ENCODE measurements at places on chromosomes 12 and 14.

- DNase-seq, result no peak
These were observed 503.1 kb downstream of the AACS start for GRCh38 chr12:125568306-125568705.

DNA sequence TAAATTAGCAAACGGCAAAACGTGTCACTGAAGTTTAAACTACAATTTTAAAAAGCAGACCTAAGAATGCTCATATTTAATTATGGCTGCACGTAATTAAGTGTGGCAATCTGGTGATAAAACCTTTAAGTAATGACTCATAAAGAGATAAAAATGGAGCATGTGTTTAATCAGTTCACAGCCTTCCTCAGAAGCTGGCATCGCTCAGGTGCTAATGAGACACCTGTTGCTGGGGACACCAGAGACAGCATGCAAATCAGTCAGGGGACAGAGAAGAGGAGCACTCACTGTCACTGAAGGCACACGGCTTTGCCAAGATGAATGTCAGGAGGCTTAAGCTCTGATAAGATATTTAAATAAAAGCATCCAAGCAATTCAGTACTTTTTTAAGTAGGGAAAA lies 840.3 kb downstream of the GALC start:
- peak; percentile 76 for DNase-seq

DNA sequence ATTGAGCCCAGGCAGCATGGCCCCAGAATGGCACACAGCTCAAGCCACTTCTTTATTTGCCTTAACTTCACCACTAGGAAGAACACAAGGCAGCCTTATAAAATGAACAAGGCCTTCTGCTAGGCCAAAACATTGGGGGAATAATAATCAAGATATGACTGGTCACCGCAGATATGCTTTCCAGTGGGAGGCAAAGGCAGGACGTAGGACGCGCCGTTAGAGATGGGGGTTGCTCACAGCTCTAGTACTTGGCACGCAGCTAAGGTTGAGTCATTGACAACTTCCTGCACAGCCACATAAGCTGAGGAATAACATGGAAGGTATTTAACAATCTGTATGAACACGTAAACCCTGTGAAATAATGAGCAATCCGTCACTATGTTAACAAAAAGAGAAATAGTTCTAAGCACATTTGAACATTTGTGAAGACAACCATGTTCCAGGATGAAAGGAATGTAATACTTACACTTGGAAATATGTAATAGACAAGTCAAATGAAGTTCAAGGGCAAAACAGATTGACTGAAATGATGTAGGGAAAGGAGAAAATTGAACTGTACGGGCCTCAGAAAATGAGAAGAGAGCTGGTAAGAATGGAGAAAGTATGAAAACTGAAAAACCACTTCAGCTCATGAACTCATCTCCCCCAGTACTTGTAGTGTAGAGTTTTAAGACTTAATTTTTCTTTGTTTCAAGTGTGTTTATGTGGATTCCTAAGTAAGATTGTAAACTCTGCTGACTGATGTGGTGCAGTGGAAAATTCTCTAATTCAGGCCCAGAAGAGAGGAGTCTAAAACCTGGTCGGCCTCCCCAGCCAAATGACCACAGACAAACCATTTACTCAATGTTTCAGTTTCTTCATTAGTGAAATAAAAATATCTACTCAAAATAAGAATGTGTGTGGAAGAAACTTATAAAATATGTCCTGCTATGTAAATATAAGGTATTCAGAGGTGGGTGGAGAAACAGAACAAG lies 59.3 kb upstream of the CCDC91 start:
- DNase-seq, result no peak

GRCh38 chr12:45725631-45726602 lies 3.6 kb upstream of the ARID2 start:
- DNase-seq, result peak; percentile 57

- no peak for DNase-seq
These were observed 478.5 kb downstream of the ATP23 start for GRCh38 chr12:58419905-58420304.

Measured in NCI-H524 (cell line).